ENCODE measurements at places on chromosomes 5 and 9.

GRCh38 chr5:106290841-106291240, 1379.9 kb downstream of the EFNA5 start:
- no peak for DNase-seq

DNA sequence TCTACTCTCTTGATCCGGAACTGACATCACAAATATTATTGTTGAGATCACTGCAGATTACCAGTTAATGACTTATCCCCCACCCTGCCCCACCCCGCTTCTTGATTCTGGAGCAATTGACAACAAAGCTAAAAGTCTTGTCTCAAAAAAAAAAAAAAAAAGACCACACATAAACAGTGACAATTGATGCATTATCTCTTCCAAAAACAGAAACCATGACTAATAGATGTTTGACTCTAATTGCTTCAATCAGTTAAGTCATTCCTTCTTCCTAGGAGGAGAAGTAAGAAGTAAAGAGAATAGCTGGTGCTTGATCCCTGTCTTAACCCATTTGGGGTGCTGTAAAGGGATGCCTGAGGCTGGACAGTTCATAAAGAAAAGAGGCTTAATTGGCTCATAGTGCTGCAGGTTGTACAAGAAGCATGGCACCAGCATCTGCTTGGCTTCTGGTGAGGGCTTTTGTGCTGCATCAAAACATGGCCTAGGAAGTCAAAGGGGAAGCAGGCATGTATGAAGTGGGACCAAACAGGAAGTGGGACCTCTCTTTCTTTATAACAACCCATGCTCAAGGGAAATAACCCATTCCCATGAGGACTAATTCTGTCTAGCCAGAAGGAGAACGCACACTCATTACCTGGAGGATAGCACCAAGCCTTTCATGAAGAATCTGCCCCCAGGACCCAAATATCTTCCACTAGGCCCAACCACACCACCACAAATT, 158.7 kb downstream of the TMEM167A start:
- DNase-seq, result no peak

DNA sequence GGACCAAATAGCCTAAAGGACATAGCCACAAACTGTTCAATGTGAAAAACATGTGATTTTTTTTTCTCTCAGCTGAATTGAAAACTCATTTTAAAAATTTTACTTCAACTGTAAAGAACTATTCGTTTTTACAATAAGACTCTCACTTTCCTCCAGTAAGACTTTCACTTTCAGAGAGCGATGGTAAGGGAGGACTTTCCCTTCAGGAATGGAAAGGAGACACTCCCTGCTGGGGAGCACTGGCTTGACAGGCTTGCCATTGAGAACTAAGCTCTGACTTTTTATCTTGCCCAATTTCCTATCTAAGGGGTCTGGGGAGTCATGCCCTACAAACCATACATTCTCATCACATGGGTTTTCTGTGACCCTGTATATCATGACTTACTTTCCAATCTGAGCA, 186.7 kb downstream of the CFAP90 start:
- DNase-seq, result no peak

DNA sequence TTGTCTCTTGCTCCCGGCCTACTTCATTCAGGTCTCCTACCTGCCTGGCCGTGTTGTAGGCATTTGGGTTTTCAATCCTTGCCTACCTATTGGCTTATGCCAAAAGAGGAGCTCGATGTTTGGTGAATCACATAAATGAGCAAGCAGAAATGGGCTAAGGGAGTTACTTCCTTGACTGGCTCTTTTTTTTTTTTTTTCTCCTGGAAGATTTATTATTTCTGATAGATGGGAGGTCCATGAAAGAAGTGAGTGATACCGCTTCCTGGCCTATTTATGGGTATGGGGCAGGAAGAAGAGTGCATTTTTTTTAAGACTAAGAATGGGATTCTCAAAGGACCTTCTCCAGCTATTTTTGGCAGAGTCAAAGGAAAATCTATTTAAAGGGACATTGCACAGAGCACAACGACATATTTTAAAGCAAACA, 294.1 kb downstream of the ARHGAP26 start:
- DNase-seq, result no peak

DNA sequence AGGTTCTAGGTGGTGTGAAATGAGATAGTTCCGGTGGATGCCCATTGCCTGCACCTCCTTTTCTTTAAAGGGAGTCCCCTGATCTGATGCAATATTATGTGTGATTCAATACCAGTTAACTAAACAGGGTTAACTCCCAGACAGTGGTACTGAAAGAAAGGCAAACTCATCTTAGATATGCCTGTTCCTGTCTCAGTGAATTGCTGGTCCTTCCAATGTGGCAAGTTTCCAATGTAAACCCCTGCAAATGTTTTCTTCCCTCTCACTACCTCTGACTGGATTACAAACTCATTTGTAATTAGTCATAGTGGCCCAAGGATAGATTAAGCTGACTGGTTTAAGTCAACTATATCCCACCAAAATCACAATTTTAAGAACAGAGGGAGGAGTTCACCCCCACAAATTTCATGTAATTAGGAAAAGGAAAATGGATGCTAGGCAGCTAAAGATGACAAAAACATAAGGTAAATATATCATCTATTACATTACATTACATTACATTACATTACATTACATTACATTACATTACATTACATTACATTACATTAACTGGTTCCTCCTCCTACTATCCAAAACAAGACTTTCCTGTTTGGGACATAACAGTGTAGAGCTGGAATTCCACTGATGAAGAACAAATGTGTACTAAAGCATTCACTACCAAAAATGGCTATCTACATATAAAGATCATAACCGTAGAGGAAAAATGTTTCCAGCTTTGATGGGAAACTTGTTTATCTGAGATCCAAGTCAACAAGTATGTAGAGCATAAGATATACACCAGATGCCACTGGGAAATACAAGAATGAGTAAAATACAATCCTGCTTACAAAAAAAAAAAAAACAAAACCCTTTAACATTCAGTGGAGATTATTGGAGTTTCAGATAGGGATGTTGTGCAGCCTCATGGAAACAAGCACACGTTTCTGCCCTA, 121.5 kb upstream of the SNX2 start:
- no peak for DNase-seq

GRCh38 chr5:96875791-96876291, 459 bp upstream of the ERAP2 start:
- DNase-seq, result no peak

DNA sequence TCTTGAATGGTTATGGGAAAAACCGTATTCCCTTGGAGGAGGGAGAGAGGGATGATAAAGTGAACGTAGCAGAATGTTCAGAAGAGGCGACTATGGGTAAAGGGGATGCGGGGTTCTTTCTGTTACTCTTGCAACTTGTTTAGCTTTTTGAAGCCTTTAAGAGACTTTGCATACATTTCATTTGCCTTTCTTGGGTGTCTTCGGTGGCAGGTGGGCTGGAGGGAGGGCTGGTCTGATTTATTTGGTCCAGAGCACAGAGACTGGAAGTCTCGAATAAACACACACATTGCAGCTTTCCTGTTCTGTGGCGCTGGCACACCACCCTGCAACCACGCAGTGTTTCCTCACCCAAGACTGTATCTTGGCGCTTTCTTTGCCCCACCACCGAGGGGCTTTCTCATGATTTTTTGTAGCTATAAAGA, 23.2 kb downstream of the TTF1 start:
- DNase-seq, result no peak

DNA sequence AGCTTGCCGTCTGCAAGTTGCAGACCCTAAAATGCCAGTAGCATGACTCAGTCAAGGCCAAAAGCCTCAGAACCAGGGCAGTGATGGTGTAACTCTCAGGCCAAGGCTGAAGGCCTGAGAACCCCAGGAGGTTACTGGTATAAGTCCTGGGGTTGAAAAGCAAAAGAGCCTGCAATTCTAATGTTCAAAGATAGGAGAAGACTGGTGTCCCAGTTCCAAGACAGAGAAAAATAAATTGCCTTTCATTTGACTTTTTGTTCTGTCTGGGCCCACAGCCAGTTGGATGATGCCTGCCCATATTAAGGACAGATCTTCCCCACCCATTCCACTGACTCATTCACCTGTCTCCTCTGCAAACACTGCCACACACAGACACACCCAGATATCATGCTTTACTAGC, 673.2 kb downstream of the CDH18 start:
- peak; percentile 95 for DNase-seq

- no peak for DNase-seq
Observed at GRCh38 chr5:157710882-157711281, 20.3 kb upstream of the THG1L start.

- DNase-seq, result no peak
Observed at GRCh38 chr9:87109231-87109631, 161.9 kb upstream of the GAS1 start.

DNA sequence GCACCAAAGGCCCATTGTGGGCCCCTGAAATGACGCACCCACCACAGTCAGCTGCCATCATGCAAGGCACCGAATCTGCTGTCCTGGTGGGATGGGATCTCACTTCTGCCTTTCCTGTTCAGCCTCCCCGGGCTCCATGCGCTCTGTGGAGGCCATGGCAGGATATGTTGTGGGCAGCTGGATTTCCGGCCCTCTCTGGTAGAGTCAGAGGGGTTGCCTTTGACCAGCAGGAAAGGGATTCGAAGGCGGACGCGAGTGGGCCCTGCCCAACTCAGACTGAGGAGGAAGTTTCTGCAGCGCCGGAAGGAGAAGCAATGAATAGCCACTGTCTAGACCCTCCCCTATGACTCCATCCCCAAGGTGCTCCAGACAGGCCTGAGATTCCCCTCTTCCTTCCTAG, 35.5 kb downstream of the GADD45G start:
- no peak for DNase-seq

DNA sequence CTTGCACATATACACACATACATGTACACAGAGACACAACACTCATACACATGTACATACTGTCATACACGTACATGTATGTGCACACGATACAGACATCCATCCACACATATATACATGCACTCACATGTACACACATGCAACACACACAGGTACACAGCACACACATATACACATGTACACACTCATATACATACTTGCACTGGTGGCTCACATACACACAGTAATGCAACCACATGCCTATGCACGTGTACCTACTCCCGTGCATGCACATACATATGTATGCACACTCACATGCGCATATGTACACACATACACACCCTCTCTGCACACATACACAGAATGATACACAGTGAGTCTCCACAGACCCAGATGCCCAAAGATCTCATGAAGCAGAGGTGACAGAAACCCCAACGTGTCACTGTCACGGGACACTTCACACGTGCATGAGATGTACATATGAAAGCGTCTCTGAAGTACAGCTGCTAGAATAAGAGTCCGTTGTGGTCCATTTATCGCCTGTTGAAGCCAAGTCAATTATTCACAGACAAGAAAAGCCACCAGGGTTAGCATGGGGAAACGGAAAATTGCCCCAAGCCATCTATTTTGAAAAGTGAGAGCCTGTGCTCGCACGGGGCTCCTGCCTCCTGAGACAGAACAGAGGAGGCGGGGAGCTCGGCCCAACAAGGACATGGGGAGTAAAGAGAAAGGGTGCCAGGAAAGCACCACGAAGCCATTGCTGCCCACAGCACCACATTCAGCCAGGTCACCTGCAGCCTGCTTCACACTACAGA, 24.9 kb downstream of the LPCAT1 start:
- DNase-seq, result no peak

GRCh38 chr9:94916956-94917355, 190.5 kb downstream of the AOPEP start:
- no peak for DNase-seq

DNA sequence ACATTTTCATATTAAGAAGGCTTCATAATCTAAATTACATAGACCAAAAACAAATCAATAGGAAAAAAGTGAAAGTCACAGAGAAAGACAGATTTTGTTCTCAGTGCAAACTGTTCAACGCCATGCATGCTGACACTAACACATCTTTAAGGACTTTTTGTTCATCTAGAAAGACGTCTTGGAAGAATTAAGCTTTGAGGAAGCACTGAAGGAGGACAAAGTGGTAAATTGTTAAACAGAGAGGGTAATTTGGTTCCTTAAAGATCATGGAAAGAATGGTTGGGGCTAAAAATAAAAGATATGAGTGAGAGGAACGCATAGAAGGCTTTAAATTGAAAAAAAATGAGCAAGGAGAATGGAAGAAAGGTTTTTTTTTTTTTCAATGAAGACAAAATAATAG, 9.1 kb downstream of the MEGF9 start:
- DNase-seq, result no peak

DNA sequence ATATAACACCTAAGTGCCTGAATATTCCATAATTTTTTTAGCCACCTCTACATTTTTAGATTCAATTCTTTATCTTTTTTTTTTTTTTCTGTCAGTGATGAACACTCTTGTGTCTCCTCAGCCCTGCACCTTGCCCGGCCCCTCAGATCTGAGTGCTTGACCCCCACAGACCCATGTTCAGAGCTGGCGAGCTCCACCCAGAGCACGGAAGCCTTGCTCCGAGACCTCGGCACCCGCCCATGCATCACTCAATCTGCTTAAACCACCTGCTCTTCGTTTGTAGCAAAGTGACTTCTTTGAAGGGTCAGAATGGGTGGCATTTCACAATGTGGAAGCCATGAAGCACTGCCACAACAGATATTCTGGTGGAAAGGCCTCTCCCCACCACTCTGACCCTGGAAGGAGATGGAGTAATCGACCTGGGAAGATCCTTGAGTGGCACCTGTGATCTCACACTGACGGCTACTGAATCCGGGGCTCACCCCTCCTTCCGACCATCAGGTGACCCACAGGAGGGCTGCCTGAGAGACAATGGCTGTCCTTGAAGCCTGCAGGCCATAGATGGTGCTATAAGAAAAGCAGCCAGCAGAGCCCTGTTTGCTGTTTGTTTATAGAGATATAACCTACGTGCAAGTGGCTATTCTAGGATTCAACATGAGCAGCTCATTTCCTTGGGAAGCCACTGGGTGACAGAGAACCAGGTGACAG, 261.1 kb upstream of the IRX4 start:
- DNase-seq, result no peak

- no peak for DNase-seq
Observed at GRCh38 chr9:115596021-115596745, 478.2 kb upstream of the TNC start.
